ENCODE measurements at places on chromosomes 2 and 18.

- DNase-seq, result no peak
Observed at GRCh38 chr2:30253873-30254684, 22.7 kb downstream of the LBH start.

GRCh38 chr2:74328074-74328473 is 15.1 kb downstream of the SLC4A5 start:
- DNase-seq, result no peak

DNA sequence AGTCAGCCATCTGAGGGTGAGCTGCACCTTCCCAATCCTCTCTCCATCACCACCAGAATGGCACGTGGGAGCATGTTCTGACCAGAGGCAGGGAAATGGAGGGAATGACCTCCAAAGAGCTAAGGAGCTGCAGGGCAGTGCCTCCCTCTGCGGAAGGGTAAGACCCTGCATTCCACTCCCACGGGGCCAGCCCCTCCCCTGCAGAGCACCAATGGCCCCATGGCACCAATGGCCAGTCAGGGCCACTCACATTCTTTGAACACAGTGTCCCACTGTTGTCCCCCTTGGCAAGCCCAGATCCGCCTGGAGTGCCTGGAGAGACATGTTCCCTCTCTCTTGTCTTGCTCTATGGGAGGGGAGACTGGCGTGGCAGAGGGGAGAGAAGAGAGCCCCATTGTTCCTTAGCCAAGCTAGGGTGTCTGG is 164.4 kb downstream of the TNS1 start:
- no peak for DNase-seq

GRCh38 chr18:48889981-48890762 is 60.6 kb downstream of the SMAD7 start:
- DNase-seq, result no peak

GRCh38 chr2:98872526-98872925 is 63.5 kb downstream of the CRACDL start:
- DNase-seq, result no peak

All from activated CD4-positive, alpha-beta T cell treated with anti-CD3 and anti-CD28 coated beads, Interleukin-2, amount 50 U/mL, for 1 hour (primary cell).